ENCODE measurements at places on chromosomes 4 and X.
A peak's percentile ranks its signal among the peaks of the same experiment; 100 is the strongest.

DNA sequence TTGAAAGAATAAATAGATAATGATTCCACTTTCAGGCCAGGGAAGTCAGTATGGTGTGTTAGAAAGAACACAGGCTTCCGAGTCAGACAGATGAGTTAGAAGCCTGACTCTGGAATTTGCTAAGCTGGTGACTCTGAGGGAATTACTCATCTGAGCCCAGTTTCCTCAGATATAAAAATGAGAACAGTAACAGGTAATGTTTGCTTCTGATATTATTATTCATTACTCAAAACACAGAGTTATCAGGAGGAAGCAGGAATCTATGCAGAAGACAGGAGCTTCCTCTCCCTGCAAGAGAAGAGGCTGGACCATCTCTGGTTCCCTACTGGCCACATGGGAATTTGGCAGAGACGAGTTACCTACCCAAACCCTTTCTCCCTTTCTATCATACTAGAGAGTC lies 163.1 kb downstream of the EVC2 start:
- DNase-seq = no peak

GRCh38 chrX:114075073-114075673 lies 508.7 kb upstream of the HTR2C start:
- DNase-seq = no peak

DNA sequence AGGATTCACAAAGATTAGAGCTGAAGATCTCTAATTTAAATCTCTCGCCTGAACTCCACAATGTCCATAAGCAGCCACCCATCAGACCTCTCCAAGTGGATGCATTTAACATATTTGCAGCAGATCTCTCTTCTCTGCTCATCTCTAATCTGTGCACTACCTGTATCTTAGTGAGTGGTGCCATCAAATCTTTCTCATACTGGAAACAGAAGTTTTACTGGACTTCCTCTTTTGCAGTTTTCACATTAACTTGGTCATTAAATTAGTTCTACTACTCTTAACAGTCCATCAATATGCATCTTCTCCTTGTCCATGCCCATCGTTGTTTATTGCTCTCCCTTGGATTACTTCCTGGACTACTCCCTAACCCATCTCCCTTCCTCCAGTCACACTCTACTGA lies 488.5 kb downstream of the IL15 start:
- DNase-seq = no peak

GRCh38 chr4:101851672-101852071 lies 61.1 kb downstream of the BANK1 start:
- no peak for DNase-seq

DNA sequence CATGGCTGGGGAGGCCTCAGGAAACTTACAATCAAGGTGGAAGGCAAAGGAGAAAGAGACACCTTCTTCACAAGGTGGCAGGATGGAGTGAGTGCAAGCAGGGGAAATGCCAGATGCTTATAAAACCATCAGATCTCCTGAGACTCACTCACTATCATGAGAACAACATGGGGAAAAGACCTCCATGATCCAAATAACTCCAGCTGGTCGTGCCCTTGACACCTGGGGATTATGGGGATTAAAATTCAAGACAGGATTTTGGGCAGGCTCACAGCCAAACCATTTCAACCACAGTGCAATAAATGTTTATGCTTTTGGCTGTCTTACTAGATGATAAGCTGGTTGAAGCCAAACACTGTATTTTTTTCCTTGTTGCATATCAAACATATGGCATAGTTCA lies 1112.4 kb downstream of the STIM2 start:
- DNase-seq = no peak

- no peak for DNase-seq
Measured at GRCh38 chr4:104735174-104735573, 240.5 kb upstream of the CXXC4 start.

DNA sequence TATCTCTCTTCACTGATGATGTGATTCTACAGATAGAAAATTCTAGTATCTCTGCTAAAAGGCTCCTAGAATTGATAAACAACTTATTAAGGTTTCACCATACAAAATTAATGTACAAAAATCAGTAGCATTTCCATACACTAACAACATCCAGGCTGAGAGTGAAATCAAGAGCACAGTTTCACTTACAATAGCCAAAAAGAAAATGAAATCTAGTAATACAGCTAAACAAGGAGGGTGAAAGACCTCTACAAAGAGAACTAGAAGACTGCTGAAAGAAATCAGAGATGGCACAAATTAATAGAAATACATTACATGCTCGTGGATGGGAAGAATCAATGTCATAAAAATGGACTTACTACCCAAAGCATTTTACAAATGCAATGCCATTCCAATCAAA lies 751.9 kb downstream of the FSTL5 start:
- DNase-seq = no peak

- DNase-seq = no peak
Measured at GRCh38 chr4:33975995-33976394, 2268.3 kb downstream of the ARAP2 start.

DNA sequence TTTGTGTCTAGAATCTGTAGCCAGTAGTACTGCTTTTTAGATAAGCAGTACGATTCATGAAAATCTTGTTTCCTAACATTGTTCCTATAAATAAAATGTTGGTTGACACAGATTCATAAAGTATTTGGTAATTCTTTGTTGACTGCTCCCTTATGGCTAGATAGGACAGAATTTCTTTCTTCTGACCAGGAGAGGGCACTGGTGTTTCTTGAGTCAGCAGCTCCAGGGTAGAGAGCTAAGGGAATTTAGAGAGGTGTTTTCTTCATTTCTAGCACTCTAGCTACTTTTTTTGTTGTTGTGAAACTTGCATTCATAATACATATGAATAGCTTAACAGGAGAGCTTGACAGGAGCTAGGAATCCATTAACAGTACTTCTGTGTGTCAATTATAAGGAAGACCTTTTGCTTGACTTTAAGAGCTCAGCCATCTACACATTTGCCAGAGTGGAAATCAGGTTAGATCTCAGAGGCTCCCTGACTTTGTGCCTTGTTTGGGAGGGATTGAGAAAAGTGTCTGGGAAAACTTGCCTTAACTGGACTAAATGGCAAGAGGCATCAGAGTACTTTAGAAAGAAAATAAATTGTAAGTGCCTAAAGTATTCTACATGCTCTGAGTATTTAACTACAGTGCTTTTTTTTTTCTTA lies 756.1 kb downstream of the SH3BGRL start:
- peak; percentile 12 for DNase-seq

DNA sequence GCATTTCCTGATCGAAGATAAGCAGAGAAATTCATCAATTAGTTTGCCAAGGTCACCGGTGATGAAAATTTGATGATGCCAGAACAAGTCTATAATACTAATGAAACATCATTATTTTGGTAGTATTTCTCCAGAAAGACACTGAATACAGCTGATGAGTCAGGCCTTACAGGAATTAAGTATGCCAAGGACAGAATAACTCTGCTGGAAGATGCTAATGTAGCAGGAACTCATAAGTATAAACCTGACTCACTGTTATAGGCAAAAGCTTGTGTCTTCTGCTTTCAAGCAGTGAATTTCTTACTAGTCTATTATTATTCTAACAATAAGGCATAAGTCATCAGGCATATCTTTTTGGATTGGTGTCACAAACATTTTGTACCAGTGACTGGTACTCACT lies 1825.1 kb upstream of the IGFBP7 start:
- DNase-seq = peak; percentile 34

GRCh38 chrX:51860679-51861078 lies 32.7 kb upstream of the MAGED1 start:
- DNase-seq = peak; percentile 17

DNA sequence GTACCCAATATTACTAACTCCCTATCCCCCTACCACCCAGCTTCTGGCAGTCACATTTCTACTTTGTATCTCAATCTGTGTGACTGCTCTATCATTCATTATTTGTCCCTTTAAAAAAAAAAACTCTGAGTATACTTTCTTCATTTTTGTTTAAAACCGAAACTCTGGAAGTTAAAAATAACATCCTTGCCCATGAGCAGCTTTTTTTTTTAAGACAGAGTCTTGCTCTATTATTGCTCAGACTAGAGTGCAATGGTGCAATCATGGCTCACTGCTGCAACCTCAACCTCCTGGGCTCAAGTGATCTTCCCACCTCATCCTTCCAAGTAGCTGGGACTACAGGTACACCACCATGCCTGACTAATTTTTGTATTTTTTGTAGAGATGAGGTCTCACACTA lies 15.8 kb downstream of the UBE2K start:
- DNase-seq = peak; percentile 9

- no peak for DNase-seq
Measured at GRCh38 chr4:10787365-10787764, 102.8 kb upstream of the CLNK start.

GRCh38 chr4:89256203-89256800 lies 51.3 kb downstream of the GPRIN3 start:
- no peak for DNase-seq

DNA sequence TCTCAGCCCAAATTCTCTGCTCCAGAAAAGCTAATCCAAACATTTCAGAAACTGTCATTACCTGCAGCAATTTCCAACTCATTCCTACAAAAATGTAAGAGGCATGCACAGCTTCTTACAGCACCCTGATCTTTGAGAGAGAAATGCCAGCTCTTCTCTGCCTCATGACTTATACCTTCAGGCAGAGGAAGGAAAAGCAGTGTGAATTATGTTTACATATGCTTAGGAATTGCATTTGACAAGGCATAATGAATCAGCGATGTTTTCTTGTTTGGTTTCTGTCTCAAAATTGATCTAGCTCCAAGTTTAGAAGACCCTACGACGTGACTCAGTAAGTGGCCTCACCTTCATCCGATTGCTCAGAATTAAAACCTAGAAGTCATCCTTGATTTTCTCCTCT lies 21.8 kb upstream of the AGA start:
- no peak for DNase-seq

- peak; percentile 28 for DNase-seq
Measured at GRCh38 chrX:55451141-55451540, 786 bp upstream of the MAGEH1 start.

GRCh38 chr4:70728091-70728490 lies 6.3 kb downstream of the RUFY3 start:
- DNase-seq = no peak

DNA sequence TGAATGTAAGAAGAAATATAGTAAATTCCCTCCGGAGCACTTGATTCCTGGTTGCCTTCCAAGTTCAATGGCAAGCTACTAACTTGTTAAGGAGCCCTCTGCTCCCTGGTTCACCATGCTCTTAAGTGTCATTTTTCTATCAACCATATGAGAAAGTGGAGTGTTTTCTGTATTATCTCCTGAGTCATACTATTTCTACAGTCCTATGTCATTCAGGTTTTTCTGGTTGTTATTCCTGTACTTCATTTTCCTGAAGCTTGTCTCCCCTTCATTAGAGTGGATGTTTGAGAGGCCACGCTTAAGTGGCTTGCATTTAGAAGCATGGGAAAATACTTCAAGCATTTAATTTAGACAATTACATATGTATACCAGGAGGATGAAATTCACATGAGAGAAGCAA lies 14.7 kb upstream of the EPGN start:
- peak; percentile 9 for DNase-seq

- DNase-seq = no peak
Measured at GRCh38 chr4:184357772-184358171, 116.6 kb downstream of the IRF2 start.

- DNase-seq = no peak
Measured at GRCh38 chr4:81118086-81118485, 87.6 kb downstream of the BMP3 start.

- DNase-seq = no peak
Measured at GRCh38 chrX:63679432-63679831, 105.6 kb downstream of the ARHGEF9 start.
